ENCODE measurements at places on chromosomes 3 and 15. TPM values are rescaled to one million over a fixed set of nuclear protein-coding genes. Genes with fewer than 3 reads are reported as not detected.

DNA sequence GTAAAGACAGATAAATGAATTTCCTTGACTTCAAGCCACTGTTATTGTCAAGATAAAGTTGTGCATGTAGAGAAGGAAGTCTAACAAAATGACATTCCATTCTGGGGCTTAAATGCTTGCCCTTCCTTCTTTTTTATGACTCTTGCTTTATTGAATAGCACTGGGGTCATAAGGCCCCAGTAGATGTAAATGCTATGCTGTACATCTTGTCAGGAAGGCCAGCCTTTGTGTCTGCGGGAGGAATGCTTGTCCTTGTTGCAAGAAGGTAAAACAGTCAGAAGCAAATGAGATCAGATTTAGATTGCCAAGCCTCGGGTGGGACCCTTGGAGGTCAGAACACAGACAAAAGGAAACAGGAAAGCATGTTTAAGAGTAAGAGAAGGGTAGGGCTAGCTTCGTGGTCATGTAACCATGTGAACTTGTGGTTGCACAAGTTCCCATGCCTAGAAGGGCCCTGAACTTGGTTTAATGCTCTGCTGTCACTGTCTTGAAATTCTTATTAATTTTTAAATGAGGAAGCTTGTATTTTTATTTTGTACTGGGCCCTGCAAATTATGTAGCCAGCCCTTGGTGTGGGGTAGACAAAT, 81.5 kb downstream of the PPM1L start:
- DNase-seq, result no peak

- DNase-seq, result peak; percentile 65
These were observed 25.9 kb downstream of the AGTR1 start for GRCh38 chr3:148723631-148724030.

- DNase-seq, result no peak
These were observed 181.6 kb upstream of the SOX14 start for GRCh38 chr3:137582484-137582883.

DNA sequence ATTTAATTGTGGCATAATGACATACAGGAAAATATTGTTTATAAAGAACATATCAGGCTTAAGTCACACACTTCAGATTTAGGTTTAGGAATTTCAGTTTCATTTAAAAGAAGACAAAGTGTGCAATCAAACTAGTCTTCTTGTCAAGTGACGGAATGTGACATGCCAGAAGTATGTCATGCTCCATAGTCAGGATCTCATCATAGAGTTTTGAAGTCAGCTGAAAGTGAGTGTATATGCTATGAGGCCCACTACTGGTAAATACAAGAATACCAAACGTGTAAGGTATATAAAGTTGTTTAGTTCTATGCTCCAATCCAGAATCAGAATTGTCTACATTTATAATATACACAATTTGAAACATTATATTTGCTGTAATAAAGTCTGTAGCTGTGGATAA, 988.4 kb downstream of the TBL1XR1 start:
- no peak for DNase-seq

- DNase-seq, result peak; percentile 59
These were observed 50.1 kb upstream of the CRTC3 start for GRCh38 chr15:90479656-90480055.

GRCh38 chr15:36831904-36832287, 252.5 kb downstream of the CDIN1 start:
- DNase-seq, result peak; percentile 27

DNA sequence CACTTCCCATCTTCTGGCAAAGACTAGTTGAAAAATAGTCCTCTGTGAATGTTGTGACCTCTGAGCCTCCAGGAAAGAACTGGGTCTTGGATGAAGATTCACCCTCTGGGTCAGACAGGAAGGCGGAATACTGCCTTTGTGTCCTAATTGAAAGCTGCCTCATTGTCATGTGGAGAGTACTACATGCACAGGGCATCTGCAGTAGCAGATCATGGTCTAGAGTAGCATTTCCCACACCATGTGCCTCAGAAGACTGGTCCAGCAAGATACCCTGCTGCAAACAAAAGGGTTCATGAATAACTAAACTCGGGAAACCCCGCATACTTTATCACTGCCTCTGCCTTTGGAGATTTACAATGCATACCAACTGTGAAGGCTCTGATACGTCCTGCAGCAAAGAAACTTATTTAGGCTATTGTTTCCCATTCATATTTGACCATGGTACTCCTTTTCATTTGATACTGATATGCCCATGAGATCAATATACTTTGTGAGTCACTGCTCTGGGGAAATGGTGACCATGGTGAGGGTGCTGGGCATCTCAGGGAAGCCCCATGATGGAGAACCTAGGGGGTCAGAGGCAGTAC, 22.7 kb downstream of the IRAK2 start:
- DNase-seq, result no peak

Gene NR1I2
- total RNA-seq, result not detected

Gene NCEH1
- total RNA-seq, result 23.8 TPM
